NCI-H82 (cell line): ENCODE measurements at places on chromosomes 16 and 17.

- DNase-seq = no peak
Measured at GRCh38 chr17:32828822-32829221, 48.1 kb downstream of the MYO1D start.

DNA sequence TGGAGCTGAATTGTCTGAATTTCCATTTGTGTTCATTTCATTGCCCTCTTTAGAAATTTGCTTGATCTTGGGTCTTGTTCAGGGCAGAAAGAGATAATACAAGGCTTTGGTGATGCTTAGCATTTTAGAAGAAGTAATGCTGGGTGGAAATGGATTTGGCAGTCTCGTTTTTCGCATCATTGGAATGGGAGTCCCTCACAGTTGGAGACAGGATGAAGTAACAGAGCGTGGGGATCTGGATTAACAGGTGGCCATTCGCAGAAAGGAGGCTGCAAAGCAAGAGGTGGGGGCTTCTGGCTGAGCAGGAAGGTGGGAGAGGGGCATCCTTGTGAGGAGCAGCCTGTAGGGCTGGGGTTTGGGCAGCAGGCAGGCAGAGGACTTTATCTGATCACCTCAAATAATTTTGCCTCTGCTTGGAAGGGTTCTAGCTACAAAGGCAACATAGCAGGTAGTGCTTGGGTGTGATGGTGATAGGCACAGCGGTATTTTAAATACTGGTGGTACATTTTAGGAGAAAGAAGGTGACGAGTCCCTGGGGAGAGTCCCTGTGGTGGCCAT, 17.0 kb downstream of the KSR1 start:
- DNase-seq = no peak

GRCh38 chr17:37702598-37702997, 42.3 kb downstream of the HNF1B start:
- DNase-seq = no peak

DNA sequence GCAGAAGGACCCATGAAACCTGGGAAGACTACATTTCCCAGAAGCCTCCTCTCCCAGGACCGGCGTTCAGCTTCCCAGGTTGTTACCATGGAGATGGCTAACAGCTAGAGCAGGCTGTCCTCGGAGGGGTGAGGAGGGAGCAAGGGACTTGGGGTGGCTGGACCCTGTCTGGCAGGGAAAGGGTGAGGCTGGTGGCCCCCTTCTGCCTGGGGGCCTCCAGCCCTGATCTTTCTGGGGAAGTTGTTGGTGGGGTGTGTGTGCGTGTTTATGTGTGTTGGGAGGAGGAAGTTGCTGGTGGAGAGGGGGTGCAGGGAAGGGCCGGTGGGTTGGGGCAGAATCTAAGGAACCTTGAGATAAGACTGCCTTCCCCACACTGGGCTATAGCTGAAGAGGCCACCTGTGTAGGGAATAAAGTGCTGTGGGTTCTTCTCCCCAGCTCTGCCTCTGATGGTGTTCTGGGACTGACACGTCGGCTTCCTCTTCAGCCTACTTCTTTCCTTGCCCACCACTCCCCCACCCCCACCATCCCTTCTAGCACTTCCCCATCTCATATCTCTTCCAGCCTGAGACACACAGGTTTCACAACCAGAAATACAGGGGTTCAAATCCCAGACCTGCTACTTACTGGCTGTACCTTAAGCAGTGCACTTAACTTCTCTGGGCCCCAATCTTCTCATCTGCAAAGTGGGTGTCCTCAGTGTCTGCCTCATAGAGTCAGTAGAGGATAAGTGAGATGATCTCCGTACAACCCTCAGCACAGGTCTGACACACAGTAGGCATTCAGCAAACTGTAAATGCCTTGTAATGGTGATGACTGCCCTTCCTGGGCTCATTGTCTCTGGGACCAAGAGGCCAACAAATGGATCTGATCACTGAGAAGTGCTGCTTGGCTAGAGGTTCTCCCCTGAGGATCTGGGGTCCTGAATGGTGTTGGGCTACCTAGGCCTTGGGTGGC, at the start of gene DRC7:
TSS of gene DRC7 (plus strand) at position 82 of the 955 bp plus-strand sequence. CDS start 3,144 bp downstream, outside the sequence.
- peak; percentile 76 for DNase-seq

- peak; percentile 39 for DNase-seq
Measured at GRCh38 chr16:6969594-6969993, 363.1 kb upstream of the RBFOX1 start.

GRCh38 chr17:73791631-73792030, 147.4 kb upstream of the SDK2 start:
- peak; percentile 91 for DNase-seq

- DNase-seq = no peak
Measured at GRCh38 chr17:35766489-35766877, 5.8 kb downstream of the C17orf50 start.

GRCh38 chr16:78984887-78985464, 615.6 kb downstream of the MAF start:
- DNase-seq = no peak

GRCh38 chr17:53942898-53943297, 120.2 kb downstream of the KIF2B start:
- DNase-seq = no peak

GRCh38 chr16:11306997-11307638, 26.0 kb upstream of the PRM1 start:
- DNase-seq = no peak

- DNase-seq = peak; percentile 60
Measured at GRCh38 chr17:2400474-2400866, 390 bp downstream of the MNT start.

DNA sequence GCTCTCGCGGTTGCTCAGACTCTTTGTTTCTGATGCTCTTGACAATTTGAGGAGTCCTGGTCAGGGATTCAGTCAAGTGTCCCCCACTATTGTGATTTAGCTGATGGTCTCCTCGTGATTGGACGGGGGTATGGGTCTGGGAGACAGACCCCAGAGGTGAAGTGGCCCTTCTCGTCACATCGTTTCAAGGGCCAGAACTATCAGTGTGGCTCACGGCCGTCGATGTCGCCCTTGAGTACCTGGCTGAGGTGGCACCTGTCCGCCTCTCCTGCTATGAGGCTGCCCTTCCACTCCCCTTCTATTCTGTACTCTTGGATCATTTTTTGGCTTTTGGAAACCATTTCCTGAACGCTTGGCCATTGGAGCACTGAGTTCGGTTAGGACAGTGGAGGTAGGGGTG, 7.4 kb upstream of the MEAK7 start:
- DNase-seq = no peak

- DNase-seq = no peak
Measured at GRCh38 chr17:83181991-83182619, 102.7 kb downstream of the METRNL start.
